ENCODE measurements at places on chromosomes 2 and 18.

DNA sequence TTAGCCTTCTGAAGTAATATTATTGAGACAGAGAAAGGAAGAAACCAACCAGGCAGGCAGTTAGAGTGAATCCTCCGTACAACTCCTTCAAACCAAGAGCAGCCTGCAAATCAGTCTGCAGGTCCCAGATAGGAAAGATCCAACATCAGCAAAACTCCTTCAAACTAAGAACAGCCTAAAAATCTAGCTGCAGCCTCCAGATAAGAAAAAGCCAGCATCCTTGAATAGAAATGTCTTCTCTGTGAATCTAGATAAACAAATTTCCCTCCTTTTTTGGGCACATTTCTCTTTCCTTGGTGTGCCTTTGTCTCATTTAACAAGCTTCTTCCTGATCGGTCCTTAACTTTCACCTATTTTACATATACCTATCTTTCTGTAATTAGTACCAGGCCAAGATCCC, 1004.6 kb upstream of the TMEFF2 start:
- DNase-seq, result no peak

DNA sequence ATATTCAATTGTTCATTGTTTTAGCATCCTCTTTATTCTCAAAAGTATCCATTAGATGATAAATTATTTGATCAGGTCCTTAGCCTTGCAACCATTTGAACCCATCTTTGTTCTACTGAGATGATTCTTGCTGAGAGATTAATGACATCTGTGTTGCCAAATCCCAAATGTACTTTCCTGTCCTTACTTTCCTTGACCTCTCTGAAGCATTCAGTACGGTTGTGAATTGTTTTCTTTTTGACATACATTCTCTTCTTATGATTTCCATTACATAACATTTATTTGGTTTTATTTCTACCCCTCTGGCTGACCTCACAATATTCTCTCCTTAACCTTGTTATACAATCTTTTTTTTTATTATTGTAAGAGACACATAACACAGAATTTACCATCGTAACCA, 1058.6 kb upstream of the CNTNAP5 start:
- DNase-seq, result no peak

DNA sequence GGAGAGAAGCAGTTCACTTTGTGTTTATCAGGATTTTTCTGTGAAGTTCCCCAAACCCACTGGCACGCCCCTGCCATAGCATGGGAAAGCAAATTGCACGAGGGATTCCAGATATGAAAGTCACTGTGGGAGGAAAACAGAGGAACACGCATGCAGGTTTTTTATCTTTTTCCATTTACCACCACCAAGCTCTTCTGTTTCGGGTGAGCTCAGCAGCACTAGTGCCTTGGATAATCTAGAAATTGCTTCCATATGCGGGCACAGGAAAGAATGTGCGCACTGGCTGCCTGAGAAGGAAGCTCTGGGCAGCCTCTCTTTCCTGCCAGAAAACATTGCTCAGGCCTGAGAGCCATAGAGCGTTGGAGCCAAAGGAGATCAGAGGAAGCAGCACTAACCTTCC, 65.9 kb upstream of the WIPF1 start:
- DNase-seq, result no peak

DNA sequence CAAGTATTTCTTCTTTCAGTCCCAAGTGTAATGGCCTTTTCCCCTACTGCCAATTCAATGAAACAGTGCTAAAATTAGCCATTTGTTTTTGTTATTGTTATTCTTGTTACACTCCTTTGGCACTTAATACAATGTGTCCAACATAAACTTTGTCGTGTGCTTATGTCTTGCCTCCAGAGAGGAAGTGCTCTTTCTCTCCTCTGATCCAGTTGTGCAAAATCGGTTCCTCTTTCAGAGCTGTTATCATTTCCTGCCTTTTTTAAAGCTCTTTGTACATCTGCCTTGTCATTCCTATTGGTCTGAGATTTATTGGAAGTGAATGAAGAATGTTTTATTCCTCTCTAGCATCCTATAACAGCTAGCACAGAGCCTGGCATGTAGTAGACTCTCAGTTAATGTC, 623.2 kb upstream of the ID2 start:
- no peak for DNase-seq

DNA sequence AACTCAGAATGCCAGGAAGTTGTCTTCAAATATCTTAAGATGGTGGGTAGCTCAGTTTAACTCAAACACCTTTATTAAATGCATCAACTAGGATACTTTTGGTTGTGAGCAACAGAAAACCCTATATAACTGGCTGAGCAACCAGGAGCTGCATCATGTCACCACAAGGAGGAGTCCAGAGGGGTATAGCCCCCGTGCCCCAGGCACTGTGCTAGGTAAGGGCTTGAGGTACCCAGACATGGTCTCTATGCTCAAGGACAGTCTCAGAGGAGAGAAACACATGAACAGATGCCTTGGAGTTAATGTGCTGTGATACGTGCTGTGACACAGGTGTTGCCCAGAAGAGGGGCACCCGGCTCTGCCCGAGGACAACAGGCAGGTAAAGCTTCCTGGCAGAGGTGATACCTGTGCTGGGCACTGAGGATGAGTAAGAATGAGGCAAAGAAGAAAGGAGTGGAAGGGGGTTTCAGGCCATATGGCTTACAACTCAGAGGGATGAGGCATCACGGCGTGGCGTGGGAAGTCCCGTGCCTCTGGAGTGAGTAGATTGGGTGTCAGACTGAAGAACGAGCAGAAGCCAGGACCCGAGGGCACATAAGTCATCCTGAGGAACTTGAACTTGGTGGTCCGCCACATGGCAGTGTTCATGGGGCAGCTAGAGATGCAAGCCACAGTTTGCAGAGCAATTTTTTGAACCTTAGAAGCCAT, 32.0 kb upstream of the CAB39 start:
- DNase-seq, result no peak

GRCh38 chr2:213627054-213627710, 342.9 kb downstream of the SPAG16 start:
- DNase-seq, result no peak

DNA sequence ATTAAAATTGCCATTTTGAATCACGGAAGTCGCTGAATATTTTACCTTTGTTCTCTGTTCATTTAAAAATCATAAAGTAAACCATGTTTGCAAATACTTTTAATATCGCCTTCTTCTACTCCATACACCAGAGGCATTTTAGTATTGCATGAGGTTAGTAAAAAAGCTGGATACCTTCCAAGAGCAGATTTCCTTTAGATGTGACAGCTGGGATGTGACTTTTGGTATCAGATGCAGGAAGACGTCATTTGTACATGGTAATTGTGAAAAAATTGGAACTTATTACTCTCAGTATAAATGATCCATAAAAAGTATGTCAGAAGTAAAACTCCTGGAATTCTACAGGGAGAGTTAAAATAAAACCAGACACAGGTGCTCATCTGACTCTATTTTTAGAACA, 89.5 kb downstream of the SLC4A10 start:
- DNase-seq, result no peak

DNA sequence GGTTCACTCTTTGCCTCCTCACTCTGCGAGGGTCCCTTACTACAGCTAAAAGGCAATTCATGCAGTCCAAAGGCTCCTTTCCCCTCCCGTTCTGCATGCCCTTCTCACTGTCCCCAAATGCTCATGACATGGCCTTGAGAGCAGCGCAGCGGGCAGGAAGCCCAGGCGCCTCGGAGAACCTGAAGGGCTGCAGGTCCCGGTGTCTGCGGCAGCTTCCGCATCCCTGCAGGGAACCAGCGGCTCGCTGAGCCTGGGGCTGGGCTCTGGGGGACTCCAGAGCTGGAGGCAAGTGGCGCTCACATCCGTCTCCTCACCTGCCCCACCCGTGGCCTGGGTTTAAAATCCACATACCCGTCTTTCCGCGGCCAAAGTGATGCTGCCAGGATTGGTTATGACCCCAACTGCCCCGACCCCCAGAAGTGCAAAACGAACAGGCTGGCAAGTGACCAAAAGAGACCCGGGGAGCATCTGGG, 462 bp upstream of the CIDEA start:
- DNase-seq, result no peak

DNA sequence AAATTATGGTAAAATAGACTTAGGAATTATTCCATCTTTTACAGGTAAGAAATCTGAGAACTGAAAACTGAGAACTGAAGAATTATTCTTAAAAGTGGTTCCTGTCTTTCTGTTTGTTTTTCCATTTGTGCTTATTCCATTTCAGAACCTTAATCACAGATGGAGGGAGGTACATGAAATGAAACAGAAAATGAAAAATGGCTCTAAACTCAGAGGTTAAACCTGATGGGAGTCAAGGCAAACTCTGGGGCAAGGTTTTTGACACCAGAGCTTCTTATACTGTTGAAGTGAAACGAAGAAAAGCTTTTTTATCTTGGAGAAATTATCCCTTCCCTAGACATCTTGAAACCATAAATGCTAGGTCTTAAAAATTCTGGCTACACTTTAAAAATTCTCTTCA, 182.1 kb downstream of the ZNF804A start:
- DNase-seq, result no peak

GRCh38 chr2:160431441-160431840, 62.2 kb downstream of the RBMS1 start:
- DNase-seq, result no peak

- no peak for DNase-seq
Measured at GRCh38 chr18:3442919-3443318, 7.1 kb upstream of the TGIF1 start.

- DNase-seq, result no peak
Measured at GRCh38 chr18:38961880-38962279, 1396.3 kb upstream of the CELF4 start.

DNA sequence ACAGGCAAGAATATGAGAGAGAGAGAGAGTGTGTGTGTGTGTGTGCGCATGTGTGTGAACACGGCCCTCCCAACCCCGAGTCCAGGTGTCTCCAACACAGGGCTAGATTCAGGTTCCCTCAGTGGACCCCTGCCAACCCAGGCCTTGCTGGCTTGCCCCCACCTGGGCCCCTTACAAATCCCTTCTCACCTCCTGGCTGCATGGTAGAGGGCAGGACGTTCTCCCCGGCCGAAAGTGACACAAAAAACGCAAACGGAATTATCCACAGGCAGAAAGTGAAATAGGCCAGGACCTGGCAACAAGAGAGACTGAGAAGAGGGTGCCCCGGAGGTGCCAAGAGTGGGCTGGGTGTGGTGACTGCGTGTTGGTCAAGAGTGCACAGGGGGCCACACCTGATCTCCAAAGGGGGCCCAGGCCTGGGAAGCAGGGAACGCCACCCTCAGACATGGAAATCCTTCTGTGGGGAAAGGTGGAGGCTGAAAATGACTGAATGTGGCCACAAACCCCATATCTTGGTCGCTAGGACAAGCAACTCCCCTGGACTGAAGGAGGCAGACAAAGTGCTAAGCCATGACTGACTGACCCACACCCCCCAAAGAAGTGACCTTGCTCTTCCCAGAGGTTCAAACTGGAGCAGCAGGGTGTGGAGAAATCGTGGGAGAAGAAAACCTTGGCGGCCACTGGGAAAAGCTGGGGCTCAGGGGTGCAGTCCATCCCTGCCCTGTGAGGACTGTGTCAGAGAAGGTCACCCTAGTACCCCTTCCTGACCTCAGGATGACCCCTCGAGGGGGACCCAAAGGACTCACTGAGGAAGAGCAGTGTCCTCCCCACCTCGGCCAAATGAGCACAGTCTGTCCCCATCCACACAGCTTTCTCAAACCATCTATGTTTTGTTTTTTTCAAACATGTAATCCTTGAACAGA, 5.7 kb downstream of the TEX261 start:
- no peak for DNase-seq

DNA sequence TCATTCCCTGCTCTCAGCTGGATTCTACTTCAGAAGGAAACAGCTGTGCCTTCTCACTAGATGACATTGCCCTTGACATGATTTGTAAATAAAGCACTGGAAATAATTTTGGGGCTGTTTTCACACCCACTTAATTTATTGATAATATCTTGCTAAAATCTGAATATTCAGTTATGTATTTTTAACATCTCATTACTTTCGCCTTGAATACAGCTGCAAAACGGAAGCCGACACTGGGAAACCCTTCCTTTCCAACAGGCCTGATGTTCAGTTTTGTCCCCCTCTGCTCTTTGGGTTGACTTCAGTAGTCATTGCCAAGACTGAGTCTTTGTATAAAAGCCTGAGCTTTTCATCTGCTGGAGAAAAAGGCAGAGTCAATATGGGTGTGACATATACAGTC, 82.7 kb downstream of the DOCK10 start:
- no peak for DNase-seq

GRCh38 chr18:69567813-69568488, 167.3 kb downstream of the DOK6 start:
- peak; percentile 51 for DNase-seq

DNA sequence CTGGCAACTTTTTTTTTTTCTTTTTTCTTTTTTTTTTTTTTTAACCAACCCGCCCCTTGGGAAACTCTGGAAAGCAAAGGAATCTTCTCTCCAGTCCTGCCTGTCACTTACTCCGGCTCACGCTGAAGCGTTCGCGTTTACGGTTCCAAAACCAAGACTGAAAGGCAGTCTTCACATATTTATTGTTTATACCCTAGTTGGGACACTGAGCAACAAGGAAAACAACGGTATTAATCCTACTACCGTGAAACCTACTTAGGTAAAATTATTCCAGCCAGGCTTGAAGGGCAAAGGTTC, 125.4 kb downstream of the OSBPL1A start:
- DNase-seq, result no peak

GRCh38 chr2:220572385-220572784, 945.0 kb downstream of the SLC4A3 start:
- DNase-seq, result no peak

DNA sequence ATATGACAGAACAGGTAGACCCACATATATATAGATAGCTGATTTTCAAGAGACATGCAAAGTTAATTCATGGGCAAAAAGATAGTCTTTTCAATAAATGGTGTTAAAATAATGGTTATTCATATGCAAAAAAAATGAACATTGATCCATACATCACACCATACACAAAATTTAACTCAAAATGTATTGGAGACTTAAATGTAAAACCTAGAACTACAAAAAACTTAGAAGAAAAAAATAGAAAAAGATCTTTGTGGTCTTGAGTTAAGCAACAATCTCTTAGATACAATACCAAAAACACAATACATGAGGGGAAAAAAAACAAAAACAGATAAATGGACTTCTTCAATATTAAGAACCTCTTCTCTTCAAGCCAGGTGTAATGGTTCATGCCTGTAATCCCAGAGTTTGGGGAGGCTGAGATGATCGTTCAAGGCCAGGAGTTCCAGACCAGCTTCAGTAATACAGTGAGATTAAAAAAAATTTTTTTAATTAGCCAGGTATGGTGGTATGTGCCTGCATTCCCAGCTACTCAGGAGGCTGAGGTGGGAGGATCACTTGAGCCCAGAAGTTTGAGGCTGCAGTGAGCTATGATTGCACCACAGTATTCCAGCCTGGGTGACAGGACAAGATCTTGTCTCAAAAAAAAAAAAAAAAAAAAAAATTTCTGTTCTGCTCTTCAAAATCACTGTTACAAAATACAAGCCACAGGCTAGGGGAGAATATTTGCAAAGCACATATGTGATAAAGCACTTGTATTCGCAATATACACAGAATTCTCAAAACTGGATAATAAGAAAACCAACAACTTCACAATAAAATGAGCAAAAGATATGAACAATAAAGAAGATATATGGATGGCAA, 32.7 kb upstream of the MYCN start:
- no peak for DNase-seq
